Activated naive CD8-positive, alpha-beta T cell treated with anti-CD3 and anti-CD28 coated beads for 36 hours (primary cell): ENCODE measurements at places on chromosomes 6 and 20.

DNA sequence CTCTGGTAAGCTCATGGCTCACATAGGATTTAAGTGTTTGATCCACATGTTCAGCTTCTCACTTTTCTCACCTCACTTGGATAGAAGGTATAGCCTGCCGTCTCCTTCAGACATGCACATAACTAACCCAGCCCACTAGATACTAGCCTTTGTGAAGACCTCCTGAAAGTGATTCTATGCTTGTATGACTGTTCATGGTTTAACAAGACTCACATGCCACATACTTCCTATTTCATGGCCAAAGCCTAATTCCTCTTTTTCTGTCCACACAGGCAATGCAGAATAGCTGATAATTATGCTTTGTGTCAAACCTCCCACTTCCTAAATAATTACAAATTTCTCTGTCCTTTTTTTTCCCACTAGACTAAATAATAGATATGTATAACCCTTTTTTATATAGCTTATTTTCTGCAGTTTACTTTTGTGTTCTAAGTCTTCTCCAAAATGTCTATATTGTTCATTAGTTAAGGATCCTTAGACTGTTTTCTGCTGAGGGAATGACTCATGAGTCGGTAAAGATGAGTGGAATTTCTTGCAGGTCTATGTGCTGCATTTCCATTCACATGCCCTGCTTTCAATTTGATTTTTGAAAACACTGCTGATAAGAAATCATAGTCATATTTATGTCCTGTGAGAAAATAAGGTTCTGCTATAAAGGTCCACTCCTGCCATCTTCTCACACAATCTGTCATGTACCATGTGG is 43.0 kb downstream of the HDDC2 start:
- DNase-seq = no peak

- DNase-seq = no peak
Measured at GRCh38 chr6:130749402-130749801, 77.8 kb upstream of the SMLR1 start.

DNA sequence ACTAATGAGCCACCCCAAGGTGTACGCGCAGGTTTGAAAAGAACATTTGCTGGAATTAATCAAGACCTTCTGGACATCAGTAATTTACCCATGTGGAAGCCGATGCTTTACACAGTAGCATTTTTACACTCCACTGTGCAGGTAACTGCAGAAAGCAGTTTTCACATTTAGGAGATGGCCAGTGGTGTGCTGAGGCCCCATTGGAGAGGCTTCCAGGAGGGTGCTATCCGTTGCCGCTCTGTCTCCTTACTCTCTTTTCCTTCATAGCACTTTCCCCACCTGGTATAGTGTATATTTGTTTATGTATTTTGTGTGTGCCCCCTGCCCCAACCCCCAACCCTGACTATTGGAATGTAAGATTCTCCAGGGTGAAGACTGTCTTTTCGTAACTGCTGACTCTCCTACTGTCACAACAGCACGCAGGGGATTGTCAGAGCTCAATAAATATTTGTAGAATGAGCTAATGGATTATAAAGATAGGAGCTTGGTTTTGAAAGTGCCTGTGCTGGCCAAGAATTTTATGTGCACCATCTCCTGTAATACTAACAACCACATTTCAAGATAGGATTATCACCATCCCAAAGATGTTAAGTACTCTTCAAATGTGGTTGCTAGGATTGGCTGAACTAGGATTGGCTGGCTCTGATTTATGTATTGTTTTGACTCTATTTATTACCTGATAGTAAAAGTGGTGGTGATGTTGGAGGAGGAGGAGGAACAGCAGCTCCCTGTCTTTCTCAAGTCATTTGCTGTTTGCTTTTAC is 74.0 kb upstream of the GLP1R start:
- no peak for DNase-seq

- DNase-seq = no peak
Measured at GRCh38 chr6:17475606-17476244, 82.3 kb downstream of the CAP2 start.

DNA sequence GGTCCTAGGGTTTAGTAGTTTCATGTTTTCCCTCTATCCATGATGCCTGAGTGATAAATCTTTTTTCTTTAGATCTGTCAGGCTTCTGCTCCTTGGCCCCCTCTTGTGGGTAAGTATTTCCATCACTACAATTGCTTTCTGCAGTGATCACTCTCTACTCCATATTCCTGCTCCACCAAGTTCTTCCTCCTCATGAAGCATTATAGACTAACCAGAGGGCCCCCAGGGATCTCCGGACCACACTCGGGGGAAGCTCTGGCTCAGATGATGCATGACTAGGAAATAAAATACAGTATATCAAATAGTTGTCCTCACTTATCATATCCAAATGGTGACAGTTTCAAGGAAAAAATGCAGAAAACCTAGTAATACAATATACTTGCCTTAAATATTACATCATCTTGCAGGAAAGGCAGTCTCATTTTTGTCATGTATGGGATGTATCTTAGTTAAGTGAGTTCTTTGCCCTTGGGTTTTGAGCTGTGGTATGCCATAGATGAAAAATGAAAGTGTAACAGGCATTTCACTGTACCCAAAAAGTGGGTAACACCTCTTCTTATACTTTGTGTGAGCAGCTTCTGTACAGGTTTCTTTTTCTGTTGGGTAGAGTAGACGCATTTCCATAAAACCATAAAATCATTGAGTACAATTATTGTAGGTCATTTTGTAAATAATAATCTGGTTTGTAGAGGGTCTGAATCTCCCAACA is 200.9 kb upstream of the EYA4 start:
- DNase-seq = no peak
